A549 treated with DMSO at 1 μM for 4 hours (cell line): ENCODE measurements at places on chromosomes 6 and 20. TPM values are rescaled to one million over a fixed set of nuclear protein-coding genes. Genes with fewer than 3 reads are reported as not detected.

Gene EYA4
- 9.3 to 13.7 TPM (median 12.8 TPM) in 5 replicates for total RNA-seq

Gene SAPCD1
- total RNA-seq: 3.0 to 5.0 TPM (median 3.3 TPM) in 5 replicates

Gene PRL
- not detected in 5 replicates for total RNA-seq

Gene RNF182
- total RNA-seq: 2.9 to 4.0 TPM (median 3.4 TPM) in 5 replicates

Gene FNDC11
- 0.07 to 0.20 TPM (median 0.16 TPM) in 5 replicates for total RNA-seq

Gene NKAIN4
- 6.3 to 10.1 TPM (median 7.0 TPM) in 5 replicates for total RNA-seq
